Suprapubic skin (tissue), 4 donors: ENCODE measurements at places on chromosomes 16 and 17.
A peak's percentile ranks its signal among the peaks of the same experiment; 100 is the strongest.

- no peak for DNase-seq
These were observed 4.8 kb upstream of the MT2A start for GRCh38 chr16:56603589-56603988.

- no peak for DNase-seq
These were observed 82.1 kb upstream of the CNTNAP4 start for GRCh38 chr16:76195056-76195455.

- no peak for DNase-seq
These were observed 40.4 kb upstream of the NDRG4 start for GRCh38 chr16:58459344-58460218.

DNA sequence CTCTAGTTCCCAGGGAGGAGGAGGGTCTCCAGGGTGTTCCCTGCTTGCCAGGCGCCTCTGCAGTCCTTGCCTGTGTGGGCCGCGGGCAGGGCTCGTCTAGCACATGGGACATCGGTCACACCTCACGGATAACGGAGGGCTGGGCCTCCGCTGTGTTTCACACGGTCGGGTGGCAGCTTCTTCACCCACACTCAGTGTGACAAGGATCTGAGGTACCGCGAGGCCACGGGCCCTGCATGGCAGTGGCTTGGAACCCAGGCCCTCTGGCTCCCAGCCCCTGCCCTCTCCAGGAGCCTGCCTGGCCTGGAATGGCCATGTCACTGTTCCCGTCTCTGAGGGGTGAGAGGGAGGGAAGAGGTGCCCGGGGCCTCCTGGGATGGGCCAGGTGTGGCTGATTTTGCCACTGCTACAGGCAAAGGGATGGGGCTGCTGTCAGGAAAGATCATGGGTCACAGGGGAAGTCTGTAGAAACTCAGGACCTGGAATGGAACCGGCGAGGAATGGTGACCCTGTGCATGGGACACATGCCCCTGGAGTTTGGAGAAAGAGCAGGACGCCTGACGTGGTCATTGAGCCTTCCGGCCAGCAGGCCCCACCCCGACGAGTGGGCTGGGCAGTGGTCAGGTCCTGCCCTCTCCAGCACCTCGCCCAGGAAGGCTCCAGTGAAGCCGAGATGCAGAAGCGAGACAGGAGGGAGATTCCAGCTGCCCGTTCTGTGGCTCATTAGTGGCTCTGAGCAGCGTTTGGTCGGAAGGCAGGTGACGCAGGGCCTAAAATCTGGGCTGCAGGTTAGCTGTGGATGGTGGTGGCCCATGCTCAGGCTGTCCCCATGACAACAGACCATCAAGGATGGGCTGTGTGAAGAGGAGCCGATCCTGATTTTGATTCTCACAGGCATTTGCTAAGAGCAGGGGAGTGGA is 76.5 kb upstream of the GSE1 start:
- DNase-seq: no peak

GRCh38 chr16:25896411-25896810 is 204.7 kb downstream of the HS3ST4 start:
- no peak for DNase-seq

DNA sequence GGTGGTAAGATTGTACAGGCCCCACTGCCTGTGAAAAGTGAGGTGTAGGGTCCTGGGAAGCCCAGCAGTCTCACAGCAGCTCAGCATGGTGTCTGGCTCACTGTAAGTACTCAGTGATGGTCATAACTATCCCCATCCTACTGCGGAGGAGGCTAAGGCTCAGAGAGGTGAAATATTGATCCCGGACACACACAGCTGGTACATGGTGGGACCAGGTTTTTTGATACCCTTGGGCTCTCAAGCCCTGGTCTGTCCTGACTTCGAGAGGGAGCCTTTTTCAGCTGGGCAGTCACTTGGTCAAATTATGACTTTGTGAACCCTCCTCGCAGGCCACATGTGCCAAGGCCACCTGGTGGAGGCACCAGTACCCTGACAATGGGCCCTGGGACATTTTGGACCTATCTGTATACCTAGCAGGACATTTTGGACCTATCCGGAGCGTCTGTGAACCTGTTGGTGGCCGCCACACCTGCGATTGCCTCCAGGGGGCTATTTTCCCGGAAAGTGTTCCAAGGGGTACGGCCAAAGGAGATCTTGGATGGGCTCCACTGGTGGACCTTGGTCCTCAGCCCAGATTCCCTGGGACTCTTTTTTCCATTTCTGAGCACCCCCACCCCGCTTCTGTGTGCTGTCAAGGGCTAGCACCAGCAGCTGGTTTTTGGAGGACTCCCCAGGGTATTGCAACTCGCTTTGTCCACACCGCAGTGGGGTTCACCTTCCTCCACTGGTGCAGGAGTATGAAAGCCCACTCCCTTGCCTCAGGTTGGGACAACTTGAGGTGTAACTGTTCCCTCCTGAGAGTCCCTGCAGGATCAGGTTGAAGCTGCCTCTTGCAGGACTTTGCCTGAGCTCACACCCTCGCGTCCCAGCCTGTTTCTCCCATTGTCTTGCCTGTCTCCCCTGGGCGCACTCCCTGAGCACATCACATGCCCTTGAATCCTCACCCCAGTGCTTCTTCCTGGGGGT is 83.6 kb upstream of the NKD1 start:
- DNase-seq: peak; percentile 27
